ENCODE measurements at places on chromosomes 6 and 20.

GRCh38 chr20:23609486-23610109, 3.9 kb upstream of the CST9 start:
- no peak for DNase-seq

GRCh38 chr6:129297592-129297991, 412.4 kb downstream of the ARHGAP18 start:
- DNase-seq, result no peak

- no peak for DNase-seq
Observed at GRCh38 chr6:46526607-46527006, 35.4 kb upstream of the RCAN2 start.

GRCh38 chr20:33658510-33658909, 3.6 kb upstream of the C20orf144 start:
- DNase-seq, result no peak

GRCh38 chr6:129583866-129584265, 126.1 kb downstream of the ARHGAP18 start:
- no peak for DNase-seq

- no peak for DNase-seq
Observed at GRCh38 chr6:90293319-90293953, 3.2 kb downstream of the BACH2 start.

GRCh38 chr6:13307508-13307995, 20.8 kb downstream of the TBC1D7 start:
- no peak for DNase-seq

DNA sequence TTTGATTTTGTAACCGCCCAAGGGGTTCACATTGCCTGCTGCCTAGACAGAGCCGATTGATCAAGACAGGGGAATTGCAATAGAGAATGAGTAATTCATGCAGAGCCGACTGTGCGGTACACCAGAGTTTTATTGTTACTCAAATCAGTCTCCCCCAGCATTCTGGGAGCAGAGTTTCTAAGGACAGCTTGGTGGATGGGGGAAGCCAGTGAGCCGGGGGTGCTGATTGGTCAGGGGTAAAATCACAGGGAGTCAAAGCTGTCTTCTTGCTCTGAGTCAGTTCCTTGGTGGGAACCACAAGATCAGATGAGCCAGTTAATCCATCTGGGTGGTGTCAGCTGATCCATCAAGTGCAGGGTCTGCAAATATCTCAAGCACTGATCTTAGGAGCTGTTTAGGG, 60.0 kb upstream of the EZR start:
- no peak for DNase-seq
